CD8-positive, alpha-beta memory T cell (primary cell): ENCODE measurements at places on chromosomes 2 and 18.

- DNase-seq: no peak
Observed at GRCh38 chr2:181471783-181472182, 14.6 kb downstream of the ITGA4 start.

DNA sequence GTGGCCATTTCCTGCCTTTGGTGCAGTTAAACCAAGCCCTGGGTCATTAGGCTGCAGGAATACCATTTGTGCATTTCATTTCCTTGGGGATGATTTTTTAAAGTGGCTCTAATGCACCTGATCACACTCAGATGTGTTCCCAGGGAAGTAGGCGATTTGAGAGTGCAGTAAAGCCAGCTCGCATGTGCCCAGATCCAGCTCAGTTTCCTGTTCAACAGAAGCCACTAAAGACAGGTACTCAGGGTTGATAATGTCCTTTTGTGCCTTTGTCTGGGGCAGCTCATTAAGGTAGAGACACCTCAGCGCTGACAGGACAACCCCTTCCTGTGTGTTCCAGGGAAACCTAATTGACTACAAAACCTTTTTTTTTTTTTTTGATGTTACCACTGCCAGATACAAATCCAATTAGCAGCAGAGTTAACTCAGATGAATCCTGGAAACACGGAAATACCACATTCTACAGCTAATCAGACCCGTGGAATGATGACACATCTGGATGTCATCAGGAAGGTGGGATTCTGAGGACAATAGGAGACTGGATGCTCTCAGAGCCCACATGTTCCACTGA is 15.2 kb upstream of the CHRNA1 start:
- DNase-seq: no peak

- no peak for DNase-seq
Observed at GRCh38 chr2:190301032-190301431, 18.6 kb downstream of the HIBCH start.

DNA sequence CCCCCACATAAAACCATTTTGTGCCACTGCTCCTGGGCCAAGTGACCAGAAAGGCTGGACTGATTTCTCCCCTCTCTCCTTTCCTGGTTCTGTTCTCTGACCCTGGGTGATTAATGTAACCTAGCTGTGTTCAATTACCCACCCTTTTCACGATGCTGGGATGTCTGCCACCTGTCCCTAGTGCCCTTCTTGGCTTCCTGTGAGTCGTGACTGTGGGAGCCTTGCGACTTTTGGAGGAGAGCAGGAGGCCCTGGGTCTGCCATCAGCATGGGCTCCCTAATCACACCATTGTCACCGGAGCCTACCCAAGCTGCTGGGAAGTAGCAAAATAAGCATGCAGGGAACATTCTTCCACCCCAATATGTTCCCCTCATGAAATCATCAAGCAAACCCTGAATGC is 38.3 kb downstream of the SRSF7 start:
- DNase-seq: no peak

- DNase-seq: no peak
Observed at GRCh38 chr2:216950547-216950946, 90.7 kb upstream of the TNP1 start.

DNA sequence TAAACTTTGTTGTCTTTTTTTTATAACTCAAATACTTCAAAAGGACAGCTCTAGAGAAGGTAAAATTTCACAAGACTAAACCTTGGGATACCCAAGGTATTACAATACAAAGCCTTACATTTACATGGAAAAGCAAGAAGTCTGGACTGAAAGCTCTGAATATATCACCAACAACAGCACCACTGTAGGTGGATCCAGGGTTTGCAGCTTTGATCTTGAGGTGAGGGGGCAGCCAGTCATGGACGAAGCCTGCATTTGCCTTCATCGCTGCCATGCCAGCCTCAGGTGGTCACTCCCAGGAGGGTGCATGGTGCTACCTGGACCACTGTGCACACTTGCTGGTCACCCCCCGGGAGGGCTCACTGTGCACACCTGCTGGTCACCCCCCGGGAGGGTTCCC is 36.6 kb downstream of the RBFA start:
- no peak for DNase-seq

DNA sequence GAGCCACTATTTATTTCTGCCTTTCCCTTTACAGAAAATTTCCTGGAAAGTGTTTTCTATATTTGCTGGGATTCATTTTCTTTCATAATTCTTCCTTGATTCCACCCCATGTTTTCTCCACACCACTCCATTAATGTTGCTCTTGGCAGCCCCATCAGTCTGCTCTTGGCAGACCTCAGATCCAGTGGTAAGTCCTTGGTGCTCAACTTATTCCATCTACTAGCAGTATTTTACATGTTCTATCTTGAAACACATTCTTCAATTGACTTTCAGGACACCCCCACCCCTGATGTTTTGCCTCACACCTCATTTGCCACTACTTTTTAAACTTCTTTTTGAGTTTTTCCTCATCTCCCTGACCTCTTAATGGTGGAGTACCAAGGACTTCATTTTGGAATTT is 65.0 kb downstream of the HNMT start:
- no peak for DNase-seq

DNA sequence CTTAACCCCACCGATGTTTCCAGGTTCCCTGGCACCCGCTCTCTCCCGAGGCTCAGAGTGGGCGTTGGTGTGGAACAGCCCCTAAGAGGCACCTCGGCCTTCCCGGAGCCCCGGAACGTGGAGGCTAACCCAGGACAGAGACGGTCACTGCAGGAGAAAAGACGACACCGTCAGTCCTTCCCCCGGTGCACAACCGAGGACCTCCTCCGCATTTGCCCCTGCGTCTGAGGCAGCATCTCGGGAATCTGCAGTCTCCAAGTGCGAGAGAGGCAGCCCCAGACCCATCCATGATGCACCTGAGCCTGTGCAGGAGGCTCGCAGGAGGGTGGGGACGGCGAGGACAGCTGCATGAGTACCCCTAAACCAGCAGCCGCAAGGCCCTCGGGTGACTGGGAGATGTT is 204.9 kb upstream of the SALL3 start:
- DNase-seq: no peak

DNA sequence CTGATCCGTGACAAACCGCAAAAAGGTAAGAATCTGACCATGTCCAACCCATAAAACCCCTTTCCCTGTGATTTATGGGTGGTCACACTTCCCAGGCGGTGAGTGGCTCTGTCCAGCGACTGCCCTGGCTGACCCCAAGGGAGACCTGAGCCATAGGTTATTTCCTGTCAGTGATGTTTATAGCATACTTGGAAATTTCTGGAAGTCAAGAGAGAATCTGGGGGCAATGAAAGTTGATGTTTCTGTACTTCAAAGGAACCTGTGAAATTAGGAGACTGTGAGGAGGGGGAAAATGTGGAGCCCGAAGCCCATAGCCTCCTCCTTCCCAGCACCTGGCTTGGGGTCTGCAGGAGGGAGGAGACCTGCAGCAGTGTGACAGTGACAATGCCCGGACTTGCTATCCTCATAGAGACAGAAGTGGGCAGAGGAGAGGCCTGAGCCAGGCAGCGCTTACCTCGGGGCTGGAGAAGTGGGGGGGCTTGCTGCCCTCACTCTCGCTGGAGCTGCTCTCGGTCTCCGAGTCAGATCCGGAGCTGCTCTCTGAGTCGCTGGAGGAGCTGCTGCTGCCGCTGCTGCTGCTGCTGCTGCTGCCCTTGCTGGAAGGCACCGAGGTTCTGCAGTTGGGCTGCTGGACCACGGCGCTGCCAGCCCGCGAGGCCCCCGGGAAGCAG is 111.3 kb upstream of the REV1 start:
- DNase-seq: no peak

DNA sequence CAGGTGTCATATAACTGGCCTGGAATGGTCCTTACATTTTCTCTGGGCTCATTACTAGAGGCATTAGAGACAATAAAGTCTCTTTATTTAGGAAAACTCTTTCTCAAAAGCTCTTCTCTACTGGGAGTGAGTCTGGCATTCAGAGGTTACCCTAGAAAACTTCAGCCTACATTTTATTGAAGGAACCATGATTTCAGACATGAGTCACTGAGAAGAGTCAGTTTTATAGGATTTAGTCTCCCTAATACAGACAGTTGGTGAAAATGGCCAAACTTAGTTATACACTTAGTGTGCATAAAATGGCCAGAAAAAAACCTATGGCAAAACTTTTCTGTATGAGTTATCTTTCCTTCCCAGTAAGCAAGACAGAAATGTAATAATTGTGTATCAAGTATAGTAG is 689.4 kb downstream of the ZEB2 start:
- DNase-seq: no peak

- DNase-seq: no peak
Observed at GRCh38 chr2:235127931-235128330, 176.1 kb downstream of the SH3BP4 start.

- DNase-seq: no peak
Observed at GRCh38 chr18:58078889-58079573, 35.0 kb downstream of the NEDD4L start.

- DNase-seq: no peak
Observed at GRCh38 chr2:3314626-3315025, 63.0 kb downstream of the EIPR1 start.

DNA sequence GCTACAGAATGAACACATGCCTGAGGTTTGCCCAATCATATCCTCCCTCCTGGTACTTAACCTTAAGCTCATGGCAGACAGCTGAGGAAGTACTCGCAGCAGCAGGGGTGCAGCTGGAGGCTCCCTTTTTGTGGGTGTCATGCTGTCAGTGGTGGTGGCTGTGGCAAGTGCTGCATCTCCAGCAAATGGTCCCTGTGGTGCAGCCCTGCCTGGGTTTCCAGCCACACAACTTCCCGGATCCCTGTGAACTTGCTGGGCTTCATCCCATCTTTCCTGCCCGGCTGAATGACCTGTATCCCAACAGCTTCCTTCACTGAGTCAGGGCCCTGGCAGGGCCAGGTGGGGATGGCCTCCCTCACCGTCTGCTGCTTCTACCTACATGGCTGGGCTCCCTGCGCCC is 5.0 kb downstream of the TMEM185B start:
- DNase-seq: no peak

DNA sequence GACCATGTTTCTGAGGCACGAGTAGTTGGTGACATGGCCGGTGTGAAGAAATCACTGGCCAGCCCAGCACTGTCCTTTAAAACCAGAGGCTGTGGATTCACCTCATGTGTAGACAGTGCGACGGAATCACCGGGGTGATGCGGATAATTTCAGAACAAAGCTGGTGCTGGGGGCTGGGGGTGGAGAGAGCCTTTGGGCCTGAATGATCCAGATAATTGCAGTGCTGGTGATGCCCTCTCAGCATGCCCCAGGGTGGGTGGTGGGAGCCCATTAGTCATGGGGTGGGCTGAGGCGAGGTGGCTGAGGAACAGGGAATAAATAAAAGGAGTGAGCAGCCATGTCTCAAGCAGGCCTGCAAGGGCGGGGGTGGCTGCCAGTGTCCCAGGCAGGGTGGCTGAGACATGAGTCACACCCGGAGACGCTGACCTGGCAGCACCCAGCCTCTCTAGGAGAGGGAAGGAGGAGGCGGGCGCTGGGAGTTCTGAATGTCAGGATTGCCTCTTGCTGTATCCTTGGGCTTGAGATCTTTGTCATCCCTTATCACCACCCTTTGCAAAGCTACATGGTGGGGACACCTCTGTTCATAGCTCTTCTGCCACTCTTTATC is 151.1 kb upstream of the MSH6 start:
- DNase-seq: no peak

- no peak for DNase-seq
Observed at GRCh38 chr2:17270894-17271293, 247.3 kb downstream of the RAD51AP2 start.

GRCh38 chr18:46629361-46629760 is 27.7 kb downstream of the LOXHD1 start:
- no peak for DNase-seq

- no peak for DNase-seq
Observed at GRCh38 chr2:181812106-181812743, 79.3 kb upstream of the ITPRID2 start.

DNA sequence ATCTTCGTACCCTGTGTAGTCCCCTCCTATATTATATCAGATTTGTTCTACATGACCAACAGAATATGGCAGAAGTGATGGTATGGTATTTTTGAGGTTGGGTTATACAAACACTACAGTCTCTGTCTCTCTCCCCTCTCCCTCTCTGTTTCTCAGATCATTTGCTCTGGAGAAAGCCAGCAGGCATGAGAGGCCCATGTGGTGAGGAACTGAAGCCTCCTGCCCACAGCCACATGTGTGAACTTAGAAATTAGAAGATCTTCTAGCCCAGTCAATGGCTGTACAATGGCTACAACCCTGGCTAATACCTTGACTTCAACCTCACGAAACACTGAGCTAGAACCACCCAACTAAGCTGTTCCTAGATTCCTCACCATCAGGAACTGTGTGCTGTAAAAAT is 250.6 kb downstream of the SMAD2 start:
- DNase-seq: no peak

GRCh38 chr2:3519255-3520205 is at the start of gene ADI1:
TSS of gene ADI1 (minus strand) at chr2:3519531. CDS start at chr2:3519487, 44 bp downstream.
- peak; percentile 63 for DNase-seq

DNA sequence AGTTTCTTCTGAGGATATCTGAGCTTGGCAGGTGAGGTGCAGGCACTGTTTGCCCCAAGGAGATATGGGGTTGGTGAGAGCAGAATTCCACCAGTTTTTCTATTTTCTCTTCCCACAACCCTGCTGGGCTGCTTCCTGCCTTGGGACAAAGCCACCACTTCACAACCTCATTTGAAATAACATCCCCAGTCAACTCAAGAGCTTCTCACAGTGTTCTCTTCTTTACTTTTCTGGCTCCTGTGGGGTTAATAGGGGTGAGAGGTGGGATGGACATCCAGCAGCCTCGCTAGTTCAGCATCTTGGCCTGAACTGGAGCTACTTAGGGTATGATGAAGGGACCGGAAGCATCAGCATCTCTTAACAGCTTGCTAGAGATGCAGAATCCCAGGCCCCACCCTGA is 106.3 kb downstream of the SLC4A3 start:
- DNase-seq: no peak

- no peak for DNase-seq
Observed at GRCh38 chr2:217974389-217975005, 28.3 kb downstream of the TNS1 start.

DNA sequence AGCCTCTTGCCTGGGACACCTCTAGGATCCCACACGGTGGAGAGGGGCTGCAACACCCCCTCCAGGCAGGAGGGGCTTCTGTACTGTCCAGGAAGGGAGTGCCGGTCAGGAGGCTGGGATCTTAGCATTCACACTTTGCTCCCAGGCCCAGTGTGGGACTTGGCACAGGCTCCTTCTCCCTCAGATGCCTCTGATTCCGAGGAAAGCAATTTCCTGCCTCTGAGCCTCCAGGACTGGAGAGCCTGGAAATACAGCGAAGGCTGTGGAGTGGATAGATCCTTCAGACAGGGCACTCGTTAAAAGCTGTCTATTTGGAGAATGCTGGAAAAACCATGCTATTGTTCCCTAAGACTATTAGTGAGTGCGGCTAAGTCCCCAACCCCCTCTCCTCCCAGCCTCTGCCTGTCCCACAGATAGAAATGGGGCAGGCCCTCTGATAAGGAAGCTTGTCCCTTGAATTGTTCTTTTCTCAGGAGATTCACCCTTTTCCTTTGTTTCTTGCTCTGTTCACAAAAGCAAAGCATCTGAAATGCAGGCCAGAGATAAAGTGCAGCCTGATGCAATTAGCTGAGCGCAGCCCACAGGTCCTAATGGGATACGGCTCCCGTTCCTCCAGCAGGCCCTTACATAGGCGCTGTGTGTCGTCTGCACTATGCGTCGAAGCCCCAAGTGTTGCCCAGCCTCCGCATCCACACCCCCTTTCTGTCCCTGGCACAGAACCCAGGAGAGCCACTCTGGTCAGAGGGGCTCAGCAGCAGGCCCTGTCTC is 252.2 kb downstream of the KLHL29 start:
- no peak for DNase-seq
